Renal cortex interstitium (tissue), 15 donors: ENCODE measurements at places on chromosomes 13 and 19.

DNA sequence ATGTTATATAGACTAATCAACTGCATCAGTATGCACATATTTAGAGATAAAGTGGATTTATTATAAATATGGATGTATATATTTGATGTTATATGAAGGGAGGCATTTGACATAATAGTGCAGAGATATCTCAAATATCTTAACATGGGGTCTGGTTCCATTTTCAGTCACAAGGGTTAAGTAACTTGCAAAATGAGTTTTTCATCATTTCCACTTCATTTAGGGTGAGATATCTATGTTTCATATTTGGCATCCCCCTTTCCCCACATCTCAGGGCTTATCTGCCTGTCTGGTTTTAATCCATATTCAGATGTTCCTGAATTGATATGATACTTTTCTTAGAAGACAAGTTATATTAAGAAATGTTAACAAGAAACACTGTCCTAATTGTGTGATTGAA lies 2141.2 kb downstream of the PCDH9 start:
- DNase-seq = no peak

- DNase-seq = peak; percentile 51
Measured at GRCh38 chr19:12647490-12648071, 19.0 kb downstream of the MAN2B1 start.

GRCh38 chr13:110628477-110628793 lies 13.1 kb downstream of the NAXD start:
- no peak for DNase-seq

GRCh38 chr19:52990759-52991418 lies 22.8 kb upstream of the ERVV-1 start:
- DNase-seq = no peak

- DNase-seq = no peak
Measured at GRCh38 chr19:12821761-12822160, 12.6 kb downstream of the RTBDN start.

DNA sequence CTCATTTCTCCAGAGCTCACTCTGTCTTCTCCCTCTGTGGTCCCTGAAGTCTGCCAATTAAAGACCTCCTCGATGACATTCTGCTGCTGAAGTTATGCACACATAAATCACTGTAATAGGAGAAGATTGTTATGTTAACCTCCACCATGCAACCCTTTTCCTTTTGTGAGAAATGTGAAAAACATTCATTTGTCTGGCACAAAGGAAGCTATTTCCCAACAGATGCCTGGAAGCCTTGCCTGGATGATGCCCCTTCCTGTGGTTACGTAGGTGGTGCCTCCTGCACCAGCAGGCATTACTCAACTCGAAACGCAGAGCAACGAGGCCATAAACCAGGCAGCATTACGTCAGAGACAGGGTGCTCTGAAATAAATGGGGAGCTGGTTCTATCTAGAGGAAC lies 327.4 kb upstream of the ZNF507 start:
- DNase-seq = no peak

DNA sequence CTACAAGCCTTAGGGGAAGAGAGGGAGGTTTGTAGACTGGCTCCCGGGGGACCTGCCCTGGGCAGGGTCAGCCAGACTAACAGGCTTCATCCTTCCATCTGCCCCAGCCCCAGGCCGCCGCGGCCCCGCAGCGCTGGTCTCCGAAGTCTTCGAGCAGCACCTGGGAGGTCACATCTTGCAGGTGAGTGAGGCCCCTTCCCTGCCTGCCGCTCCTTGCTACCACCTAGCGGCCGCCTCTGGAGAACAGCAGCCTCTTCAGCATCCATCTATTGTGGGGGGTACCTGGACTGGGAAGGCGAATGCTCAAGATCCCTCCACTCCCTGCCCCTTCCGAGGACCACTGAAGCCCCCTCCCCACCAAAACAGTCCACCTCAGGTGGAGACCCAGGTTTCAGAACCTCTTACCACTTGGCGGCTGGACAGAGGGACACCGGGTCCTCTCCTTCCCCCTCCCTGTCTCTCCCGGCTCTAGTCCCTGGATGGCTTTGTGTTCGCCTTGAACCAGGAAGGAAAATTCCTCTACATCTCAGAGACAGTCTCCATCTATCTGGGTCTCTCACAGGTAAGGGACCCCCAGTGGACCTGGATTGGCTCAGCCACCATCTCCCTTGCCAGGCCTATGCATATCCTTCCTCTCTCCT lies 12.7 kb downstream of the NPAS1 start:
- no peak for DNase-seq
